Fibroblast of skin of scalp (primary cell): ENCODE measurements at places on chromosomes 7 and 10.

DNA sequence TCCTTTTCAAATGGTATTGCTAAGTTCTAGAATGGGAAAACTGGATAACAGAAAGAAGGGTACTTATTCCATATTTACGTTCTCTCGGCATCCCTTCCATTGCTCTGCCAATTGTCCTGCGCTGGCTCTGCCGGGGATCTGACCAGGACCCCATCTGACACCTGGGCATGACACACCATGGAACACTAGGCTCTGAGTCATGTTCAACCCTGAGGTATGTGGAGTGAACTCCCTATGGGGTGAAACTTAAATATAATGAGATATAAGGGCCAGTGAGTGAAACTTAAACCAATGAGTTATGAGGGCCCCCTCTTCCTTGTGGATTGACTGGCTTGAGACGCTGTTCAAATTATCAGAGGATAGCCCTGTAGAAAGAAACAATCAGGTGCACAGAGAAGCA is 55.1 kb upstream of the ZEB1 start:
- no peak for DNase-seq

DNA sequence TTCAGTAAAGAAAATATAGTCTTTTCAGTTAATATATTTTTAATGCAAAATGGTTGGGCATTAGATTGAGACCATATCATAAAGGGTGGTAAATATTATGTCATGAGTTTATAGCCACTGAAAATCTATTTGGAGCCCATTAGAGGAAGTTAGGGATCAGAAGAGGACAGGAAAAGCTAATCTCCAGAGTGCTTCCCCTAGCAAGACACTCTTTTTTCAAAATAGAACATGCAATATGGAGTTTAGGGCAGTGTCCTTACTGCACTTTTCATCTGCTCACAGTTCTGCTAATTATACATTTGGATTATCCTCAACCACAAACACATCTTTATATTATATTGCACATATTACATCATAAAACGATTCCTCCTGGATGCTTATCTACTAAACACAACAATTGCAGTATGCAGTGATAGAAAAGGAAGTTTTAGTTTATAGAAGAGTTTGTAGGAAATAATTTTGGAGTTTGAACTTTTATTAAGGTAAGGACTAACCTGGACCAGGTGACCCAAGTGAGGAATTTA is 159.8 kb downstream of the PHF14 start:
- no peak for DNase-seq

- DNase-seq: no peak
Observed at GRCh38 chr10:122746408-122746807, 46.8 kb upstream of the C10orf120 start.

- DNase-seq: no peak
Observed at GRCh38 chr10:352476-353235, 217.4 kb downstream of the ZMYND11 start.

GRCh38 chr10:96664563-96664962 is 55.8 kb downstream of the PIK3AP1 start:
- DNase-seq: no peak
